ENCODE measurements at places on chromosomes 4 and X.

DNA sequence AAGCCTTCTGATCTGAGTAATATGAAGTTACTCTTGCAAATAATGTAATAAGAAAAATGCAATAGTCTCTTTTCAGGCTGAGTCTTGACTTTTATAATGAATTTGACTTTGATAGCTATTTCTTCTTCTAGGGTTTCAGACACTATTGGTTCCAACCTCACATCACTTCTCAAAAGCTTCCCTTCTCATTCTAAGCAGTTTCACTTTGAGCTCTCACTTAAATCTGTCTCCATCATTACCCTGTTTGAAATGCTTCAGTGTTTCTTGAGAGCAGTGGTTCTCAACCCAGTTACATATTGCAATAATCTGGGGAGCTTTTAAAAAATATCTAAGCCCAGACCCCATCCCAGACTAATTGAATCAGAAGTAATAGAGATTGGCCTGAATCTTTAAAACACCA lies 40.5 kb upstream of the BMP2K start:
- no peak for DNase-seq

- DNase-seq, result no peak
These were observed 216.2 kb downstream of the DHRSX start for GRCh38 chrX:2284601-2285000.

- DNase-seq, result no peak
These were observed 11.7 kb upstream of the ZBTB33 start for GRCh38 chrX:120238933-120239332.

DNA sequence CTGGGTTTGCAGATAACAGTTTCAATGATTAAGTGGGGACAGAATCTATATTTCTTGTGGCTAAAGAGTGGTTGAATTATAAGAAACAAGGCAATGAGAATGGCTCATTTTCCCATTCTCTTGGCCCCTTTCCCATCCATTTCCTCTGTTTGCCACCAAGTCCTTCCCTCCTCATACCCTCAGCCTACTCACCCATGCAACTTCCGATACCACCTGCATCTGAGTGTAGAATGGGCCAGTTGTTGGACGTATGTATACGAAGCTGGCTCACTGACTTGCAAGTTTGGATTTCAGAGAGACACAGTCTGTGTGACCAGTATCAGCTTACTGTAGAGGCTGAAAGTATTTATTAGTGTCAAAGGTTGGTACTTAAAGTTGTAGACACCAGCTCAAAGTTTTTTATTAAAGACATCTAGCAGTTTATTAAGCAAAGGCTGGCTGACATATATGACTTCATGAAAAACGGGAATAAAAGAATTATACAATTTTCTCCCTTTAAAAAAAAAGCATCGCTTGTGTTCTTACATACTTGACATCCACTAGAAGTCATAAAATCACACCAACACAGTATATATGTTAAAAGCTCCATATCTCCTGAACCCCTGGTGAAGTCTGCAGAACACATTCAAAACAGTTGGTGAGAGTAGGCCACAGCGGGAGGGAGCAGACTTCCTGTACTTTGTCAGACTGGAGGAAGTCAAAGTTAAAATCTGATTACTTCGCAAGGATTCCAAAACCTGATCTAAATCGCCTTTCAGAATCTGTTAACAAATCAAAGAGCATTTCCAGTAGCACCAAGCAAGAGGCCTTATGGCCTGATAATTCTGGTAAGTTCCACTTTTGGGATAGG lies 22.4 kb upstream of the STIM2 start:
- no peak for DNase-seq

- no peak for DNase-seq
These were observed 57.3 kb upstream of the BCOR start for GRCh38 chrX:40154853-40155588.

- no peak for DNase-seq
These were observed 336.5 kb downstream of the DMD start for GRCh38 chrX:32874839-32875238.

- no peak for DNase-seq
These were observed 155.2 kb upstream of the GK2 start for GRCh38 chr4:79563219-79563618.

GRCh38 chrX:105565856-105566255 lies 256.5 kb upstream of the NRK start:
- no peak for DNase-seq

DNA sequence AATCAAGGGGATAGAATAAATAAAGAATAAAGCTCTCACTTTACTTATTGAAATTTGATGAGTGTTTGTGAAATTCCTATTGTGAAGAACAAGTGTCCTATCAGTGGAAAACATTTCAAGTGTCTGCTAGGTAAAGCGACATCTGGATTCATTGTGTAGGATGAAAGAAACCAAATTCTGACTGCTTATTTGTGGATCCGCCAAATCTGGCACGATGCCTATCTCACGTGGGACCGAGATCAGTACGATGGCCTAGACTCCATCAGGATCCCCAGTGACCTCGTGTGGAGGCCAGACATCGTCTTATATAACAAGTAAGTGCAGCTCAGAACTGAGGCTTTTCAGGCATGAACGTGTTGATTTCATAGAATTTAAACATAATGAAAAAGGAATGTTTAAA lies 1.9 kb downstream of the CHRNA9 start:
- no peak for DNase-seq

- no peak for DNase-seq
These were observed 3.0 kb upstream of the SLC25A6 start for GRCh38 chrX:1394731-1395501.

- DNase-seq, result no peak
These were observed 66.6 kb downstream of the INTS12 start for GRCh38 chr4:105641845-105642244.

DNA sequence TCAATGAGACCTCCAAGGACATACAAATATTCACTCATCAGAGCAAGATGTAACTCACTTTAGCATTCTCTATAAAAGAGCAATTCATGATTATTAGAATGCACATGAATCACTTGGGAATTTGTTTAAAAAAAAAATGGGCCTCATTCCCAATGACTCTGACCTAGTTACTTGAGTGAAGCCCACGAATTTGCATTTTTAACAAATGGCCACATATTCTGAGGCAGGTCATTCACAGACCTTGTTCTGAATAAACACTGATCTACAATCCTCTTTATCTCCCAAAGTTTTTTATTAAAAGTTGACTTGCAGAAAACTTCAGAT lies 255.1 kb upstream of the VEGFC start:
- DNase-seq, result peak; percentile 16

- no peak for DNase-seq
These were observed 46.4 kb upstream of the KCTD8 start for GRCh38 chr4:44494810-44495701.

- no peak for DNase-seq
These were observed 16.9 kb downstream of the GATB start for GRCh38 chr4:151743894-151744293.

- no peak for DNase-seq
These were observed 33.8 kb upstream of the TRIM2 start for GRCh38 chr4:153170407-153170806.

GRCh38 chrX:56281789-56282188 lies 49.6 kb downstream of the KLF8 start:
- no peak for DNase-seq

DNA sequence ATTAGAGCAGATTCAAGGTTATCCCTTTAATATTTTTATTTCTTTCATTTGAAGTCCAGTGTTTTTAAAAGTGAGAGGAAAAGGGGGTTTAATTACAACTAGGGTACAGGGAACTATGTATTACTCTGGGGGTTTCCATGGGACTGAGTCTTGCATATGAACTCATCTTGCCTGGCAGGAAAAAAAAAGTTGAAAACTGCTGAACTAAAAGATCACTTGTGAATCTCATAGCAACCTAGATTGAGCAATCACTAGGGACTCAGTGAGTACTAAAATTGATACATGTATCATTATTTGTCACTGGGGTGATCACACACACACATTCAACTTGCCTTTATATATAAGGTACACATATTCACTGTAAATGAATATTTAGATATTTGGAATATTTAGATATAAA lies 180.7 kb upstream of the SFRP2 start:
- no peak for DNase-seq

- DNase-seq, result no peak
These were observed 1410.9 kb downstream of the PCDH18 start for GRCh38 chr4:136121426-136121825.

DNA sequence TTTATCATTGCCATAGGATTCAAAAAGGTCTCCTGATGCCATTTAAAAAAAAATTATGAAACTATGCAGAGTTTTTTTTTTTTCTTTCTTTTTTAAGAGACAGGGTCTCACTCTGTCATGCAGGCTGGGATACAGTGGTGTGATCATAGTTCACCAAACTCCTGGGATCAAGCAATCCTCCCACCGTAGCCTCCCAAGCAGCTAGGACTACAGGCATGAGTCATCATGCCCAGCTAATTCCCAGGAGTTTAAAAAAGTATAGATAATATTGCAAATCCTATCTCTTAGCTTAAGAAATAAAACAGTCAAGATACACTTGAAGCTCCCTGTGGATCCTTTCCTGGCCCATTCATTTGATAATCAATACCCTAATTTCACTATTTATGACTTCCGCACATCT lies 58.6 kb upstream of the PRSS48 start:
- DNase-seq, result no peak

DNA sequence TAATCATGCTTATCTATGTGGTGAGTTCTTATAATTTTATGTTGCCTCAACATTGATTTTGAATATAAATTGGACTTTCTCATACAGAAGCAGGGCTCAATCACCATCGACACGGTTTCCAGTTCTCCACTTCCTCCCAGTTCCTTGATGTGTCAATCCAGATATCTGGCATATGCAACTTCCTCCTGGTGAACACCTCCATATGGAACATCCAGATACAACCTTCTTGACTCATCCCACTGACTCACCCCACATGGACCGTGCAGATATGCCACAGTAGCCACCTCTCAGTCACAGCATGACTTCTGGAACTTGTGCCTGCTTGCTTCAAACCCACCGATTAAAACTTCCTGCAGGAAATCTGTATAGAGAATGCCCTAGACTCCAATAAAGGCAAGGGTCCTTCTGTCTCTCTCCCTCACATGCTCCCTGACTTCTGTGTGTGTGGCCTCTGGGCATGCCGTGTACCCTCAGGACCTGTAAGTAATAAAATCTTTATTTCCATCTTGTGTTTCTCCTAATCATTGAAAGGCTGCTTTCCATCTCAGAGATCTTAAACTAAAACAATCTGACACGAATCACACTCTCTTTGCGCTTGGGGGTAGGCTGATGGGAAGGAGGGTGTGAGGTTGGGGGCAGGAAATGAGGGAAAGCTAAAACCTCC lies 67.0 kb downstream of the HTRA3 start:
- DNase-seq, result no peak

DNA sequence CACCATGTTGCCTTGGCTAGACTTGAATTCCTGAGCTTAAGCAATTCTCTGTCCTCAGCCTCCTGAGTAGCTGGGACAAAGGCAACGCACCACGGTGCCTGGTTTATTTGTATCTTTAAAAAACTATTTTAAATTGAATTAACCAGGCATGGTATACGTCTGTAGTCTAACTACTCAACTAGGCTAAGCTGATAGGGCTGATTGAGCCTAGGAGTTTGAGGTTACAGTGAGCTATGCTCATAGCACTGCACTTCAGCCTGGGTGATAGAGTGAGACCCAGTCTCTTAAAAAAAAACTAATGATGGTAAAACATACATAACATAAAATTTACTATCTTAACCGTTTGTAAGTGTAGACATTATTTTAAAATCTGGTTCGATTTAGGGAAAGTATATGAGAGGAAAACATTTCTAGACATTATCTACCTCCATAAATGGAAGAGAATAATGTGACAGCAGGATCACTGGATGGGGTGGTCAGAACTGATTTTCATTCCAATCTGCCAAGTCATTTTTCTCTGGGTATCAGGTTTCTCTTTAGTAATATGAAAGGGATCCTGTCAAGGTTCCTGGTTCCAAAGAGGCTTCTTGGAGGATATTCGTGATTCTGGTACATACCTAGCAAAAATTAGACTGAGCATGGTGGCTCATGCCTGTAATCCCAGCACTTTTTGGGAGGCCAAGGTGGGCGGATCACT lies 8.7 kb upstream of the ITGB1BP2 start:
- DNase-seq, result no peak
